ENCODE measurements at places on chromosomes 1 and 21.

- DNase-seq: no peak
Measured at GRCh38 chr1:118113261-118113660, 71.8 kb downstream of the SPAG17 start.

DNA sequence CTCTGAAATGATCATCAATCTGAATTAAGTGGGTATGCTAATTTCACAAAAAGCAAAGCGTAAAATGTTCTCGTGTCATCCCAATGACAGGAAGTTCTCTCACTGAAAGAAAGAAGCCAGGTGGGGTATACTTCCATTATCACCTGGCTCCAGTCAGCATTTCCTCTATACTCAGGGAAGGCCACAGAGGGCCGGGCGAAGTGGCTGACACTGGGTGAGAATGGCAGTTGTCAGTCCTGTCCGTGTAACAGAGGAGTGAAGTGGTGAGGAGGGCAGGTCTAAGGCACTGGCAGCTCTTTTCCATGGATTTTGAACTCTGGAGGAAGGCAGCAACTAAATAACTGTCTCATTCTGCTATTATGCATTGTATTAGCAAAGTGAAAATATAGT, 60.4 kb downstream of the CAPN2 start:
- DNase-seq: no peak

DNA sequence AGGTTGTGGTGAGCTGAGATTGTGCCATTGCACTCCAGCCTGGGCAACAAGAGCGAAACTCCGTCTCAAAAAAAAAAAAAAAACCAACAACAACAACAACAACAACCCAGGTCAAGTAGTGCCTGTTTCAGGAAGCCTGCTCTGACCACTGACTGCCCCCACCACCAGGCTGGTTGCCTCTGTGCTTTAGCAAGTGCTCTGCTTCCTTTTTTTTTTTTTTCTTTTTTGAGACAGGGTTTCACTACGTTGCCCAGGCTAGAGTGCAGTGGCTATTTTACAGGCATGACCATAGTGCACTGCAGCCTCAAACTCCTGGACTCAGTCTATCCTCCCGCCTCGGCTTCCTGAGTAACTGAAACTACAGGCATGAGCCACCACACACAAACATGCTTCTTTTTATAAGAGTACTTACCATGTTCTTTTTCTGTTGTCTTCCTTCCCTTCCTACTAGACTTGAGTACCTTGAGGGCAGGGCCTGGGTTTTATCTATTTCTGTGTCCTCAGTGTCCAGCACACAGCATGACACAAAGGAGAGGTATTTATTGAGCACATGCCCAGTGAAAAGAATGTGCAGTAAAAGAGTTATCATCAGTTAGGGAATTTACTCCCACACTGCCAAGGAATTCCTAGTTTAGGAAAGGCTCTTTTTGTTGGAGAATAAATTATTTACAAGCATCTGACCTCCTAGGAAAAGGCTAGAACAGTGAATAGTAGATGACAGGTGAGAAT, 9.9 kb upstream of the COA7 start:
- DNase-seq: no peak

- DNase-seq: no peak
Measured at GRCh38 chr1:41655632-41656031, 171.1 kb upstream of the EDN2 start.

DNA sequence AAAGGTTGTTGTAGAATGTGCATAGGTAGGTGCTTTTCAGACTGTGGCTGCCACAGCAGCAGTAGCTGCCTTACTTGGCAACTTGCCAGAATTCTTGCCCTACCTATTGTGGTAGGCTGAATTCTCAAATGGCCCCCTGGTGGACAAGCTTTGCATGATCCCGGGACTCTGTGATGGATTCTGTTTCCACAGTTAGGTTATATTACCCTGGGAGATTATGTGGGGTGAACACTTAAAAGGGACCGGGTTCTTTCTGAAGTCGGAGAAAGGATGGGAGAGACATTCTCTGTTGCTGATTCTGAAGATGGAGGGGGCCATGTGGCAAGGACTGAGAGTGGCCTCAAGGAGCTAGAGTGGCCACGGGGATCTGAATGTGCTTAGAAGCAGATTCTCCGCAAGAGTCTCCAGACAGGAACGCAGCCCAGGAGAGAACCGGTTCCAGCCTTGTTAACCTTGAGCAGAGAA, 32.1 kb upstream of the KCNE1 start:
- DNase-seq: peak; percentile 76

GRCh38 chr21:27477296-27477695, 510.4 kb upstream of the ADAMTS5 start:
- no peak for DNase-seq

- no peak for DNase-seq
Measured at GRCh38 chr1:29754573-29755375, 518.5 kb downstream of the PTPRU start.

DNA sequence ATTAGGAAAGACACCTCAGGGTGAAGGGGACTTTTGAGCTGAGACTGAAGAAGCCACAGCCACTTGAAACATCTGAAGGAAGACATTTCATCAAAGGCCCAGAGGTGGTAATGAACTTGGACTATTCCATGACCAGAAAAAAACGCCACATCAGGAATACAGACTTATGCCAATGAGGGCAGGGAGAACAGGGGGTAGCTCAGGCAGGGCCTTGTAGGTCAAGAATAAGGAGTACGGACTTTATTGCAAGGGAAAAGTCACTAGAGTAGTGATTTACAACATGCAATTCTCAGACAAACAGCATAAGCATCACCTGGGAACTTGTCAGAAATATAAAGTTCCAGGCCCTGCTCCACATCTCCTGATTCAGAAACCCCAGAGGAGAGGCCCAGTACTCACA, 11.8 kb downstream of the TP53BP2 start:
- no peak for DNase-seq

DNA sequence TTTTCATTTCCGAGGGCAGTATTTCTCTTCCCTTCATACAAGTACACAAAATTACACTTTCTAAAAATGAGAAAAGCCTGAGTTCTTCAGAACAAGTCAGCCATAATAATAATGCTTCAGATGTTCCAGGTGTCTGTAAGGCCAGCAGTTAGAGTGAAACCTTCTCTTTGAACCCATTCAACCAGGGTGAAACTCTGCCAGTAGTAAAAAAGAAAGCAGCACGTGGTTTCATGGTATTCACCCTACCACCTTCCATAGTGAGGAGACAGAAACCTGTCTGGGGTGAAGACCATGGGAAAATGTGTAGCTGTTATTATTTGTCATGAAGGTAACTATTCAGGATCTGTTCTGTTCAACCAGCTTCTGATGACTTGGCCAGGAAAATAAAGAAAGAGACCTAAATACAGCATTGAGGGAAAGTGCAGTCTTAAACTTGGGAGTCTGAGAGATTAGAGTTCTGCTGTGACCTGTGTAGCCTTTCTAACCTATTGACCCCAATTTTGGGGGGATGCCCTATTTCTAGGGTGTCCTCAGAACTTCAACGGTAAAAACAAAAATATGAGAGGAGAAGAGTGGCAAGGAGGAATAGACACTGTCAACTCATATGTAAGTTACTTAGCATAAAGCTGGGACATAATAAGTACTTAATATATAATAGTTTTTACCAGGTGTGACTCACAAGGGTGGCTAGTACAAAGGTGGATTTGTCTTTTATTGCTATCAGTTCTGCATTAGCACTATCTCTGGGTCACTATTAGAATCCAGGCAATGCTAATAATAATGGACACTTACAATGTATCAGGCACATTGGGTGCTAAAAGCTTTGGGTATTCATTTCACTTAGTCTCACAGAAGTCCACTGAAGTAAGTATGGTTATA, 70.0 kb upstream of the TNFSF4 start:
- no peak for DNase-seq

GRCh38 chr1:19567041-19567440, 77.1 kb upstream of the NBL1 start:
- no peak for DNase-seq
